ENCODE measurements at places on chromosomes 4 and X.

GRCh38 chrX:140762061-140762460 is 52.5 kb downstream of the LINC00632 start:
- no peak for DNase-seq

- no peak for DNase-seq
Observed at GRCh38 chrX:136047969-136048368, 62.7 kb downstream of the SLC9A6 start.

GRCh38 chrX:18098763-18099162 is 121.9 kb downstream of the BEND2 start:
- peak; percentile 49 for DNase-seq

- DNase-seq: no peak
Observed at GRCh38 chr4:44118971-44119680, 329.5 kb downstream of the KCTD8 start.

- DNase-seq: no peak
Observed at GRCh38 chr4:184938871-184939270, 79.4 kb upstream of the HELT start.

Data from Right ventricle myocardium superior (tissue), 1 donor.